ENCODE measurements at places on chromosomes 16 and 17. TPM values are rescaled to one million over a fixed set of nuclear protein-coding genes. Genes with fewer than 3 reads are reported as not detected.

The OGFOD1 gene
- 63.6 TPM for total RNA-seq

The PLLP gene
- 3.1 TPM for total RNA-seq

The PSMB3 gene
- 117 TPM for total RNA-seq

The TEDC2 gene
- 1.0 TPM for total RNA-seq

The MLLT6 gene
- 33.0 TPM for total RNA-seq

The FOXN1 gene
- under 0.01 TPM for total RNA-seq

The CD300C gene
- not detected for total RNA-seq

The CETP gene
- not detected for total RNA-seq

The SKAP1 gene
- not detected for total RNA-seq

The DNAAF8 gene
- total RNA-seq: under 0.01 TPM

The TEX14 gene
- total RNA-seq: not detected
